ENCODE measurements at places on chromosomes 13 and 19. TPM values are rescaled to one million over a fixed set of nuclear protein-coding genes. Genes with fewer than 3 reads are reported as not detected.
A peak's percentile ranks its signal among the peaks of the same experiment; 100 is the strongest.

- DNase-seq = no peak
Observed at GRCh38 chr13:45108716-45109101, 11.6 kb upstream of the GTF2F2 start.

DNA sequence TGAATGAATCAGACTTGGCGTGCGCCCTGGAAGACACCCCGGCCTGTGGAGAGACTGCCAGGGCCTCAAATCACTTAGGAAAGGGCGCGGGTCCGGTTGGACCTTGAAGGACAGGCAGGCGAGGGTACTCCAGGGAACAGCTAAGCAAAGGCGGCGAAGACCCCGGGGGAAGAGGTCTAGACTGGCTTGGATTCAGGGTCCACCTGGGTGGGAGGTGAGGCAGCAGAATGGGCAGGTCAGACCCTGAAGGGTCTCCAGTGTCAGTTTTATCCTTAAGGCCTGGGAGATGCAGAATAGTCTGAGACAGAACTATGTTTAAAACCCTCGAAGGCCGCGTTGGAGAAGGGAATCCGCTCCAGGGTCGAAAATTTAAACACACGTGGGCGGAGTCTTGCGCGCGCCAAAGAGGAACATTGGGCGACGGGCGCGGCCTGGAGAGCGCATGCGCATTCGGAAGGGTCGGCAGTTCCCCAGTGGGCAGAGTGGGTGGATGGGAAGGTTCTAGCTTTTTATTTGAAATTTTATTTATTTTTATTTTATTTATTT lies 567 bp upstream of the SMG9 start:
- peak; percentile 90 for DNase-seq

GRCh38 chr13:27621116-27621365 lies 651 bp upstream of the POLR1D start:
- DNase-seq = no peak

DNA sequence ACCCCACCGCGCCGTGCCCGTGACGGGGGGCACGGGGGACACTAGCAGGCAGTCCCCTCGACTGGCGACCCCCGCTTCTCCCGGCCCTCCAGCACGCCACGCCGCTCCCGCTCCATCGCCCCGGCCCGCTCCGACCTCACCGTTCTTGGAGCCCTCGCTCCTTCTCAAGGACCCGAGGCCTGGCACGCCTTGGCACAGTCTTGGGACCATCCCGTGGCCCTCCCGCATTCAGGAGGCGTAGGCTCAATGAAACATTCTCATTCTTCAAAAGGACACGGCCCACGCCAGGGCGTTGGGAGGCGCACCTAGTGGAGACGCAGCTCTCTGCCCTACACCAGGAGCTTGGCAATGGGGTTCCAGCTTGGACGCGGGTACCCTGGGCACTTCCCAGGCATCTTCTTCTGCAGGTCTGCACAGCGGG lies 473 bp upstream of the CERS1 start:
- peak; percentile 26 for DNase-seq

- peak; percentile 70 for DNase-seq
Observed at GRCh38 chr19:15779756-15780476, 7.5 kb upstream of the OR10H5 start.

GRCh38 chr13:48707405-48707804 lies 53.7 kb downstream of the CYSLTR2 start:
- DNase-seq = no peak

GRCh38 chr13:80436571-80437169 lies 95.7 kb upstream of the SPRY2 start:
- DNase-seq = no peak

- DNase-seq = peak; percentile 51
Observed at GRCh38 chr19:40807147-40808020, 8.4 kb downstream of the EGLN2 start.

DNA sequence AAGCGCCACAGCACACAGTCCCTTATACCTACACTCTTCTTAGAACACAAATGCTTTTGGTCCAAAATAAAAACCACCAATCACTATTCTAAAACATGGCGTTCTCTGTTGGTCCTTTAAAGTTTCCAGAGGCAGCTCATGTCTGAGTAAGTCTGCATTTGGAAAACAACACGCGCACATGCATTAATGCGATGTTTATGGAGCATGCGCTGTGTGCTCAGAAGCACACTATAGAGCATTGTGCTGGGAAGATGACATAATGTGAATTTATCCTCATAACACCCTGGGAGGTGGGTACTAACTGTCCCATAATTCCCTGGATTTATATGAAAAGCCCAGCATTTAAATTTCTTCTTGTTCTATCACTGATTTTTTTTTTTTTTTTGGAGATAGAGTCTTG lies 10.7 kb downstream of the ZNF682 start:
- no peak for DNase-seq

DNA sequence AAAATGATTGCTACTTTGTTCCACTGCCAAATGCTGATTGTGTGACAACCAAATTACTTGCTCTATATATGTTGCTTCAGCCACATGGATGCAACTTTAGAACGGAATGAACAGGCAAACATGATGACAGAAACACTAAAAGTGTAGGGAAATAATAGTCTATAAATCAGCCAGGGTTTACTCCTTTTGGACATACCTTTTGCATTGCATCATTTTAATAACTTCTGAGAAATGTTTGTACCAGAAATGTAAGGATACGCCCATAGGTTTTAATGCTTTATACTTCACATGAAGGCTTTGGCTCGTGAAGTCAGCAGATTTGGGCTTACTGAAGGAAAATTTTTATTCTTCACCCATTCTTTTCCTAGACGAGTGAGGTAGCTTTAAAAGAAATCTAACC lies 141.0 kb downstream of the POSTN start:
- DNase-seq = no peak

DNA sequence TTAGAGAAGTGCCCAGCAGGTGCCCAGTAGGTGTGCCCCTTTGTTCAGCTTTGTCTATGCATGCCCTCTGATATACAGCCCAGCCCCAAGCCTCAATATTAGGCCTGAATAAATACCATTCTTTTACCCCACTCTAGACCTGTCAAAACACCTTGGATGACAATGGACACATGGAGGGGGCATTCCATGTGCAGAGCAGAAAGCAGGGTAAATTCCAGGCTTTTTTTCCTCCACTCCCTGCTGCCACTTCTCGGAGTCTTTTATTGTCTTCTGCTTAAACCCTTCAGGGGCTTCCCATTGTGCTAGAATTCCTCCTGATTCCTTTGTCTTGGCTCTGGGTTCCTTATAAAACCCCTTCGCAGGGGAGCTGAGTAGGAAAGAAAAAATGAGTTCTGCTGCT lies 5.8 kb upstream of the FRY start:
- DNase-seq = no peak

GRCh38 chr19:55257461-55258420 lies 1.1 kb downstream of the PPP6R1 start:
- DNase-seq = peak; percentile 61

GRCh38 chr19:8149261-8150094 lies at the start of gene FBN3:
Gene FBN3 (minus strand): TSS chr19:8149592. CDS start chr19:8147480, 2,112 bp downstream.
- DNase-seq = no peak

GRCh38 chr19:45814851-45815480 lies at the start of gene RSPH6A:
Gene RSPH6A (minus strand): TSS chr19:45815308. CDS start chr19:45815176, 132 bp downstream.
- no peak for DNase-seq

GRCh38 chr13:21022056-21022979 lies 39.1 kb downstream of the LATS2 start:
- DNase-seq = no peak

- DNase-seq = no peak
Observed at GRCh38 chr19:41588497-41589209, 12.7 kb downstream of the CEACAM21 start.

GRCh38 chr19:29606420-29606747 lies 301 bp downstream of the POP4 start:
- DNase-seq = no peak

DNA sequence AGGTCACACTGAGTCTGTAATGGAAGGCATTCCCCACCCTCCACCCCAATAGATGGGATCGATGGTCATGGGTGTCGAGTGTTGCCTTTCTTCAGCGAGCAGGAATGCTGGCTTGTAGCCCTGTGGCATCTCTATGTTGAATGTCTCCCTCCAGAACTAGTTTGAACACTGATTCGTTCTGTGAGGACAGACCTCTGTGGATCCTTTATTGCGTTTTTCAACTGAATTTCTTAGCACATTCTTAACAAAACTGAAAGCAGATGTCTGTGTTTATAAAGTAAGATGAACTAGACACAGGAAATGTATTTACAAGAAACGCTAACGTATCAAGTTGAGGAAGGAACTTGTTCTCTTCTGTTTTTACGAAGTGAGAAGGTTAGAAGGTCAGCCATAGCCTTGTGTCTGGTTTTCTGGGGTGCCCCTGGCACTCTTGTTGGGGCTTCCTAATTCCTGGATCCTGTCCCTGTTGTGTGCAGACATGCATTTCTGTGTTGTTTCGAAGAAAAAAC lies 36.8 kb upstream of the TM9SF2 start:
- DNase-seq = no peak

- DNase-seq = no peak
Observed at GRCh38 chr13:56317841-56318240, 822.9 kb upstream of the PRR20A start.

- peak; percentile 80 for DNase-seq
Observed at GRCh38 chr19:1860042-1860775, 3.2 kb downstream of the KLF16 start.

DNA sequence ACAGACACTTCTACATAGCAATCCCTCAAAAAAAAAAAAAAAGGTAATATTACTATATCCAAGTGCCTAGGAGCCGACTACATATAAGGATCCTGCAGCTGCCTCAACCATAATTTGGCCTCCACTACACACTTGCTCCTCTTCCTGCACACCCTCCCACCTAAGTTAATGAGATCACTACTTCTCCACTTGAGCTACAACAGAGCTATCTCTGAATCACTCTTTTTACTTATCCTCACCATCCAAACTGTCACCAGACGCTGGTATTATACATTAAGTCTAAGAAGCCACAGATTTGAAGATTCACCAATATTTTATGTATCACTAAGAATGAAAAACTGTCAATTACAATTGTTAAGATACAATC lies 8.3 kb downstream of the OBI1 start:
- DNase-seq = no peak

GRCh38 chr13:46486270-46486669 lies 66.7 kb upstream of the LRCH1 start:
- DNase-seq = no peak

DNA sequence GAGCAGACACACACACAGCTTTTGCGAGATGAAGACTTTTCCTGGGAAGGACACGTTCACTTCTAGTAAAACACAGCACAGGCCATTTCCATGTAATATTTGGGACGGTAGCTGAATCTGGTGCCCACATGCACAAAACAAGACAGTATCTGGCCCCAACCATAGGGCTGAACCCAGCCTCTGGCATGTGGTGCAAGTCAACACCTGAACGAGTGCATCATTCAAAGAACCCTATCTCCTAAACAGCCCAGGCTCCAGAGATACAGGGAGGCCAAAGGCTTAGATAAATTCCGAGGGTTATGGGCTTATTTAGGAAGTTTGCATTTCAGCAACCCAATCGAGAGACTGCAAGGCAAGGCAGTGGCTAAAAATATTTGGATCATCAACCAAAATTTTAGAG lies 2.7 kb upstream of the TFDP1 start:
- DNase-seq = no peak

The KLF5 gene
- 401 TPM for total RNA-seq

The LIG1 gene
- total RNA-seq = 16.0 TPM

The MYADM gene
- total RNA-seq = 193 TPM

The CEACAM3 gene
- total RNA-seq = 2.5 TPM

The SLC10A2 gene
- not detected for total RNA-seq

The FOSB gene
- 10.3 TPM for total RNA-seq

The CD37 gene
- total RNA-seq = 10.1 TPM

The LSM14A gene
- 72.5 TPM for total RNA-seq

The CLEC4M gene
- not detected for total RNA-seq

The CCL25 gene
- total RNA-seq = not detected

The HTR2A gene
- total RNA-seq = 0.09 TPM

The PABPC3 gene
- total RNA-seq = not detected

The LRRC8E gene
- 0.32 TPM for total RNA-seq

The MCEMP1 gene
- not detected for total RNA-seq

The ZNF763 gene
- total RNA-seq = 4.7 TPM

The ZNF607 gene
- 12.8 TPM for total RNA-seq

The CYP4F22 gene
- 0.19 TPM for total RNA-seq

The ZNF835 gene
- 0.72 TPM for total RNA-seq

The NLRP7 gene
- 0.12 TPM for total RNA-seq

The ZNF177 gene
- not detected for total RNA-seq

Measured in mucosa of descending colon (tissue), 3 donors.